Mucosa of gallbladder (tissue), 1 donor: ENCODE measurements at places on chromosomes 4 and X. TPM values are rescaled to one million over a fixed set of nuclear protein-coding genes. Genes with fewer than 3 reads are reported as not detected.
A peak's percentile ranks its signal among the peaks of the same experiment; 100 is the strongest.

GRCh38 chrX:120334151-120334550 lies 22.9 kb upstream of the TMEM255A start:
- DNase-seq = no peak

GRCh38 chr4:152633118-152633517 lies 46.7 kb downstream of the TMEM154 start:
- DNase-seq = no peak

Gene TREX2
- total RNA-seq = 0.63 TPM

DNA sequence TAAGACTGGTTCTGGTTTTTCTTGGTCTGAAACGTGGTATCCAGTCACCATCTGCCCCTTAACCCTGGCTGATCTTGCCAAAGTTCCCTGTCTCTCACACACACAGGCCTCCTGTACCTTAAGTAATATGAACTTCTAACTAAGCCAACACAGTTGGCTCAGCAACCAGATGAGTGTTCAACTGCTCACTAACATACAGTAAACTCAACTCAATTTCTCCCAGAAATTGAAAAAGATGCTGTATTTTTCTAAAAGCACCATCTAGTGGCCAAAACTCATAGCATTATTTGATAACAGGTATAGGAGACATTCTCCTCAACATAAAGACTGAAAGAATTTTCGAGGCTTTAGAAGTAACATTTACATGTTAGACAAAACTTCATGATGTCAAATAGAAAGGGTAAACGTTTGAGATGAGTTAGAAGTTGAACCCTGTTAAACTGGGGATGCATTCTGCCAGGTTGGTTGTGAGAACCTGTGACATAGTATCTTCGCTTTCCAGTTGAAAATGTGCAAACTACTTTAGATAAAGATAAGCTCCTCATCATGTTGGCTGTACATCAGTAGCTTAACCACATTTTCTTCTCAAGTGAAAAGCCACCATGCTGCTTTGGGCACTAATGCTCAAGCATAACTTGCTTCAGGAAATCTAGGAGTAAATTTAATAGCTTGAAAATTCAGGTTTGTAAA lies 31.2 kb downstream of the CCNI start:
- DNase-seq = no peak

GRCh38 chr4:74790652-74791051 lies 3.7 kb downstream of the BTC start:
- no peak for DNase-seq

GRCh38 chr4:100450449-100450848 lies 67.4 kb downstream of the EMCN start:
- no peak for DNase-seq

Gene FMR1NB
- total RNA-seq = not detected

GRCh38 chr4:135838889-135839288 lies 1637.3 kb upstream of the PABPC4L start:
- DNase-seq = no peak

- DNase-seq = peak; percentile 82
These were observed at the start of gene TMEM33 for GRCh38 chr4:41934901-41935651. Gene TMEM33 (plus strand): TSS chr4:41935429. CDS start chr4:41935485, 56 bp downstream.

DNA sequence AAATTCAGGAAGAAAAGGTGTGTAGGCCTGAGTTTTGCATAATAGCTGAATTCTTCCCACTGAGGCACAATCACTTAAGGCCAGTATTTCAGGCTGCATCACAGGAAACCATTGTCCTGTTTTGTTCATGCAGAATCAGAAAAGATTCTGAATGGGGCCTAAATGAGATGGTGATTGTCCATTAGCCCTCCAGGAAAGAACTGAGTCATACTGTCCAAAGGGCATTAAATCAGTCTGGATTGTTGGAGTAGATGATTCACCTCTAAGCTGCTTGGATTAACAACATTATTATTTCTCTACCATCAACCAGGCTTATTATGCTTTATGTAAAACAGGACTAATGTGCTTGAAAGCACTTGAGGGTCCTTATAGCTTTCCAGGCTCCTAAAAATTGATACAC lies 36.2 kb downstream of the CT47B1 start:
- DNase-seq = no peak

- DNase-seq = no peak
These were observed 51.0 kb downstream of the WFS1 start for GRCh38 chr4:6320663-6321062.

DNA sequence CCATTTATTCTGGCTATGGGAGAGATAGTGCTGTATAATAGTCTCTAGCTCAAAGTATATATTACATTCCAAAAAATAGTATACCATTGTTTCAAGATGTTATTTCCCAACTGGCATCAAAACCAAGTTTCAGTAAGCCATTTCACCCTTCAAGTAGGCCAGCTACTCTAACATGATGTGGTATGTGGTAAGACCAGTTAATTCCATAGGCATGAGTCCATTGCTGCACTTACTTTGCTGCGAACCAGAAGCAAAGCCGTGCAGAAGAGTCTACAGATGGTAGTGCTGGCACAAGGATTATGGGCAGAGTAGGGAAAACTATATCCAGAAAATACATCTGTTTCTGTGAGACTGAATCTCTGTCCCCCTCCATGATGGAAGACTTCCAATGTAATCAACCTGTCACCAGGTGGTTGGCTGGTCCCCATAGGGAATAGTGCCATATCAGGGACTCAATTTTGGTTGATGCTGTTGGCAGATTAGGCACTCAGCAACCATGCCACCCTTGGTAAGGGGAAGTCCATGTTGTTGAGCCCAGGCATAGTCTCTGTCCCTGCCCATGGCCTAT lies 49.8 kb upstream of the HSD17B10 start:
- no peak for DNase-seq
